NCI-H2107 (cell line): ENCODE measurements at places on chromosomes 11 and 22.

DNA sequence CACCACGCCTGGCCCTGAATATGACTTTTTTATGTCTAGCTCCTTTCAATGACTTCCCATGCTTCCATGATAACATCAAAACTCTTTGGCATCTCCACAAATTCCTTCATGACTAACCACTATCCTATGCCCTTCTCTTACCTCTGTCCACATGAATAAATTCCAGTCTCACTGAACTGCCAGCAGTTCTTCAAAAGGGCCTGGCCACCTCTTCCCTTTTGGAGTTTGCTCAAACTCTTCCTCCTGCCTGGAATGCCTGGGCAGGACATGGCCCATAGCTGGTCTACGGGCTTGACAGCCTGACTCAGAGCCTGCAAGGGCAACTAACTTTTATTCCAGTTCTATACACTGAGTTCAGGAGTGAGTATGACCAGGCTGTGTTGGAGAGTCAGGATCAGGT, 41.8 kb upstream of the ZBTB16 start:
- no peak for DNase-seq

GRCh38 chr11:69508974-69509373, 27.5 kb downstream of the LINC01488 start:
- no peak for DNase-seq

DNA sequence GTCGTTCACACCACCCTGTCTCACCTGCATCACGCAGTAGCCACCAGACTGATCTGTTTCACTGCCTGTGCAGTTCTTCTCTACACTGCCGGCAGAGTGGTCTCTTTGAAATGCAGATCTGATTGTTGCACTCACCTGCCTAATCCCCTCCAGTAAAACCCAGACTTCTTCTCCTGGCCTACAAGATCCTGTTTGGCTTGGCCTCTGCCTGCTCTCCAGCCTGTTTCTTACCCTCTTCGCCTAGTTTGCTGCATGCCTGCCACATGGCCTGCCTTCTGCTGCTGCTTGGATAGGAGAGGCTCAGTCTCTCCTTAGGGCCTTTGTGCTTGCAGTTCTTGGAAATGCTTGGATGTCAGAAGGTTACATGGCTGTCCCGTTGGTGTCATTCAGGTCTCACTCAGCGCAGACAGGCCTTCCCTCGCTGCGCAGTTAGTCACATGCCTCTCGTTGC, 42.0 kb downstream of the PACS1 start:
- DNase-seq = no peak

GRCh38 chr11:44752713-44753112, 26.0 kb downstream of the TSPAN18 start:
- no peak for DNase-seq

GRCh38 chr11:124801014-124801413, 808 bp upstream of the MSANTD2 start:
- DNase-seq = no peak

DNA sequence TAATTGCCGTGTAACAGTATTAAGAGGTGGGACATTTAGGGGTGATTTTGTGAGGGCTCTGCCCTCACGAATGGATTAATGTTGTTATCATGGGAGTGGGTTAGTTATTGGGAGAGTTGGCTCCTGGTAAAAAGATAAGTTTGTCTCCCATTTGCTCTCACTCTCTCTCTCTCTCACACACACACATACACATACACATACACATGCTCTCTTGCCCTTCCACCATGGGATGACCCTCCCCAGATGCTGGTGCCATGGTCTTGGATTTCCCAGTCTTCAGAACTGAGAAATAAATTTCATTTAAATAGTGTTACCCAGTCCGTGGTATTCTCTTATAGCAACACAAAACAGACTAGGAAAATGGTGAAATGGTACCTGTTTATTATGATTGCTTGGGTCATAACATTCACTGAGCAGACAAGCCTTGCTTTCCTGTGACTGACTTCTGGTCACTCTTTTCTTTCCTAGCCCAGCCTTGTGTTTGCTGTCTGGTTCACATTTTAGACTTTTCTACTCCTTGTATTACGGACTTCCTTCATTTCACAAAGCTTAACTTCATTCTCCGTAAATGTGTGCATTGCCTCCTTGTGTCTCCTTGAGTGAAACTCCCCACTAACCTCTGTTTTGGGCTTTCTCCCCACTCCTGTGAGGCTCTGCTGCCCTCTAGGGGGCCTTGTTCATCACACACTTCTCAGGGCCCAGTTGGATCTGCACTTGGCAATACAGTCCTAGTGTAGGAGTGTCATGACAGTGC, 206.5 kb upstream of the CTSC start:
- DNase-seq = peak; percentile 54

DNA sequence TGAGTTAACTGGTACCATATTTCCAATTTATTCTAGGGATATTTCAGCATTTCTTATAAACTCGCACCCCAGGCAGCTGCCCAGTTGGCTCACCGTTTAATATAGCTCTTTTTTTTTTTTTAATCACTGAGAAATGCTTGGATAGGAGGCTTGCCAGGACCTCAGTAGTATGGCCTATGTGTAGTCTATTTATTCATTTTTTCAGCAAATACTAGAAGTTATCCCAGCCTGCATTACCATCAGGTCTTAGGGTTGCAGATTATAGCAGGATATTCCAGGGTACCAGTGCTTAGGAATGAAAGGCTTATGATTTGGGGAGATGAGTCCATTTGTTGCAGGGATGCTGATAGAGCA, 26.6 kb downstream of the PARVA start:
- DNase-seq = no peak

DNA sequence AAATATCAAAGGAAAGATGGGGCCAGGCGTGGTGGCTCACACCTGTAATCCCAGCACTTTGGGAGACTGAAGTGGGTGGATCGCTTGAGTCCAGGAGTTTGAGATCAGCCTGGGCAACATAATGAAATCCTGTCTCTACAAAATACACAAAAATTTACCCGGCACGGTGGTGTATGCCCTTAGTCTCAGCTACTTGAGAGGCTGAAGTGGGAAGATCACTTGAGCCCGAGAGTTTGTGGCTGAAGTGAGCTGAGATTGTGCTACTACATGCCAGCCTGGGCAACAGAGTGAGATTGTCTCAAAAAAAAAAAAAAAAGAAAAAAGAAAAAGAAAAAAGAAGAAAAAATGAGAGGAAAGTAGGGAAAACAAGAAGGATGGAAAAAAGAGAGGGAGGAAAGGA, 3.8 kb upstream of the TRIM6 start:
- DNase-seq = no peak

DNA sequence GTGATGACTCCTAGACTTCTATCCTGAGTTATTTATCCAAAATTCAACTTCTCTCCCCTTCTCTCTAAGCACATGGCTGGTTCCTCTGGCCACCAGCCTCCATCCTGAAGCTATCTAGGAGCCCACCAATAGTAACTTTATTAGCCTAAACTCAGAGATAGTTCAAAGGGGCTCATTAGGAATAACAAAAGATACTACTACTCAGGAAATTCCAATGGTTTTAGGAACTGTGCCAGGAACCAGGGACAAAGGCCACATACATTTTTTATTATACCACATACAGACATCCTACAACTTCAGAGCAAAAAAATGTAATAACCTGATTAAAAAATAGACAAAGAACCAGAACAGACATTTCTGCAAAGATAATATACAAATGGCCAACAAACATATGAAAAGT, 27.9 kb downstream of the SLC25A17 start:
- no peak for DNase-seq

DNA sequence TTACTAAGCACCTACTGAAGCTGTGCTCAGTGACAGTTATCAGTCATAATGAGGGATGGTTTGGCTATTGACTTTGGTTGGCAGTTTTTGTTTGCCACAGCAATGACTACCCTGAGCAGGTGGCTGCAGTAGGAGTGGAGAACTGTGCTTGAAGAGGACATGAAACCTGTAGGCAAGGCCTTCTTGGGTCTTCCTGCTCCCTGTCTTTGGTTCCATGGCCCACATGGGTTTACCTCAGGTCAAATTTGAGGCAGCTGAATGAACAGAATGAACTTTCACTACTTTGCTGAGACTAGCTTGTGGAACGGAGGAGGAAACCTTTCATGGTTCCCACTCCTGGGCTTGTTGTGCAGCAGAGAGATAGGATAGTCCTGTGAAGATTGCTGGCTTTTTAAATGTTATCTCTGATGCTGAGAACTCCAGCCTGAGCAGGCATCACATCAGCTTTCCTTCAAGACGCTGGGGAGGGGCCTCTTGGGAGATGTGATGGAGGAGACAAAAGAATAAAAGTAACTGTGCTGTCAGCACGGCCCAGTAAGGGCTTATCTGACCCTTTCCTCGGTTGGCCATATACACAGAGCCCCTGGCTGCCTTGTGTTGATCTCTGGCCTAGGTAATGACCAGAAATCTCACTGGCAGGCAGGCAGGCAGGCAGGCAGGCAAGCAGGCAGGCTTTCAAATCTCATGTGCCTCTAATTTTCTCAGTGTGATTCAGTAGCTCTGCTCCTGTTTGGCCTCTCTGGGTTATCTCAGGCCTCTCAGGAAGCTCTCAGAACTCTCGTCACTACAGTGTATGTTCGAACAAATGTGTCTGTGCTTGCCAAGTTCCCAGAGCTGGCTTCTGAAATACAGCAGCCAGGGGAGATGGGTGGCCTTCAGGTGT, 12.0 kb downstream of the STIM1 start:
- DNase-seq = no peak

DNA sequence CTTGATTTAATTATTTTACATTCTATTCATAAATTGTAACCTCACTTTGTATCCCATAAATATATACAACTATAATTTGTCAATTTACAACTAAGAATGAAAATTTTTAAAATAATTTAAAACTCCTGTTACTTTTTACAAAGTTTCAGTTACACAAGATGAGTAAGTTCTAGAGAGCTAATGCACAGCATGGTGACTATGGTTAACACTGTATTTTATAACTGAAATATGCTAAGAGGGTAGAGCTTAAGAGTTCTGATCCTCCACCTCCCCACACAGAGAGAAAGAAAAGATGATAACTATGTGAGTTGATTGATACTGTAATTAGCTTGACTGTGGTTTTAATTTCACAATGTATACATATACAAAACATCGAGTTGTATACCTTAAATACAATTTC, 412.5 kb upstream of the DDI1 start:
- DNase-seq = no peak

DNA sequence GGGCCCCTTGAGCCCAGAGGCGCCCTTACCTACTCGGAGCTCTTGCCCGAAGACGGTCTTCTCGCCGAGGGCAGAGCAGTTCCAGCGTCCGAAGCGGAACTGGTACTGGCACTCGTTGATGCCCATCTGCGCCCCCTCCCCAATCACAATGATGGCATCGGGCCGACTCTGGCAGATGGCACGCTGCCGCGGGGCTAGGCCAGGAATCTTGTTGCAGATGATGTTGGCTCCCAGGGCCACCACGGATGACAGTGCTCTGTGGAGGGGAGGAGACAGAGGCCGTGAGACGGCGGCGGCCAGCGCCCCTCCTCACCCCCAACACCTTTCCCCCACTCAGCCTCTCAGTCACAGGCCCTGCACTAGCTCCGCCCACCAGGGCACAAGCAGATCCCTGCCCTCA, 27.1 kb downstream of the WNT7B start:
- DNase-seq = no peak

DNA sequence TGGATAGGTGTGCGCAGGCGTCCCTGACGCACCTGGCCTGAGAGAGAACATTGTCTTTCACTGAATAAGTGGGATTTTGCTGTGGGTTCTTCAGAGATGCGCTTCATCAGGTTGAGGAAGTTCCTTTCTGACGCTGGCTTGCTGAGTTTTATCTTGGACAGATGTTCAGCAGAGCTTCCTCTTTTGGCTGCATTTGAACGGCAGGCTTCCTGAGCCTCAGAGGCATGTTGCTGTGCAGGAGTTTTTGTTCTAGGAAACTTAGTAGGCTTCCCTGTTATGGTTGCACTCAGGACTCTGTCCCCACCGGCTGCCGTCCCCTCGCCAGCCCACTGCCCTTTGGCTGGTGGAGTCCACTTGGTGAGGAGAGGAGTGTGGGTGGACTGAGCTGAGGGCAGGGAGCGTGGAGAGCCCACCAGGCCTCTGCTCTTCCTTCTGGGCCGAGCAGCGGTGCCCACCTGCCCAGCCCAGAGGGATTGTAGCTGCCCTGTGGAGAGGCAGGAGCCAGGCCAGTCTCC, 17.2 kb downstream of the FRMD8 start:
- no peak for DNase-seq

DNA sequence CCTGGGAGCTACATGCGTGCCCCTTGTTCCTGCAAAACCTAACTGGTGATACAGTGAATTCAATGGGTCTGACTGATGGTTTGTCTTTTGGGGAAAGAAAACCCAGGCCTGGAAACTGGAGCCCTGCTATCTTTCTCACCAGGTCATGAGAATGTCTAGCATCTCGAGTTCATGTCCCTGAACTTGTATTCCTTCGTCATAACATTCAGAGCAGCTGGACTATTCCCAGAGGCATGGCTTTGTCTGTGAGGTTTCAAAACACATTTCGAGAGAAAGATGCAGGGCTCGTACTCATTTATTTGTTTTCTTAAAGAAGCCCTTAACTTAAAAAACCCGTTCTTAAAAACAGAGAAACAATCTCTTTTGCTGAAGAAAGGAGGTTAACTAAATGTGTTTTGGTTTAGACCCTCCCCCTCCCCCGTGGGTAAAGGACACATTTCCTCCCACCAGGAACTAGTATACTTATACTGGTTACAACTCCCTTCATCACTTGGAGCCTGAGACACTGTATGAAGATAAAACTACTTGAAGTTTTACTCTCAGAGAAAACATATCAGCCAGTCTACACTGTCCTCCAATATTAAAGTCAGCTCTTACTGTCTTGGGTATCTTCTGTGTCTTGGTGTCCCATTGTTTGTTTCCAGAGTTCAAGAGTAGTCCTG, 43.2 kb downstream of the ME3 start:
- no peak for DNase-seq

GRCh38 chr22:30252411-30253204, 6.0 kb upstream of the LIF start:
- DNase-seq = no peak
